ENCODE measurements at places on chromosomes 12 and 14.

DNA sequence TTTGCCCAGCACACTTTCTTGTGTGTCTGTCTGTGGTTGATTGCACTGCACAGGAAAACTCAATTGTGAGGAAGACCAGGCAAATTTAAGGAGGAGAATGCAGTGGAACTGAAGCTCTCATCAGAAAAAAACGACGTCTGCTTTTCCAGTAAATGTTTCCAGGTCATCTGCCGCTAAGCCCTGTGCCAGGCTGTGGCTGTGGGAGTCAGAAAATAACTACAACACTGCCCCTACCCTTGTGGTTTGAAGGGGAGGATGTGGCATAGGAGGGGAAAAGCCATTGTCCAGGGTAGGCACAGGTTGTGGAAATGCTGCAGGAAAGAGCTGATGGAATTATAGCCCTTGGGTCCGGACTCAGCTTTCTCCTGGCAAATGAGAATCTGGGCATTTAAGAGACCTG, 259.7 kb upstream of the TMEM132C start:
- no peak for DNase-seq

DNA sequence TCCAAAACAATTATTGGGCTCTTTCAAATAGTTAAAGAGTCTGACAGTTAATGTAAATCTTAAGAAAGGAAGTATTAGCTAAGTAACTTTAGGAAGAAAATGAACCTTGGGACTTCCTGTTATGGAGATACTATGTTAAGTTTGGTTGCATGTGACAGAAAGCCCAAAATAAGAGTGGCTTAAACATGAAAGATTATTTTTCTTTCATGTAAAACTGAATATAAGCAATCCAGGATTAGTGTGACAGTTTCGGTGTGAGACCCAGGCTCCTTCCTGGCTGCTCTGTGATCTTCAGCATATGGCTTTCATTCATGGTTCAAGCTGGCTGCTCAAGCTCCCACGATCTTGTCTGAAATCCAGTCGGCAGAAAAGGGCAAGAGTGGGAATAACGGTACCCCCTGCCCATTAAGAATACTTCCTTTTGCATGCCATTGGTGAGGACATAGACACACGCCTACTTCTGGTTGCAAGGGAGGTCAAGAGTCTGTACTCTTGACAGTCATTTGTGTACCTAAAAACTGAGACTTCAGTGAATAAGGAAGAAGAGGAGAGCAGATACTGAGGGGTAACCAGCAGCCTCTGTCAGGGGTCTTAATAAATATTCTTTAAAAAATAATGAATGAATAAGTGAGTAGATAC, 2.2 kb upstream of the RPAP3 start:
- DNase-seq: no peak

GRCh38 chr14:66606826-66607225, 98.9 kb downstream of the GPHN start:
- DNase-seq: no peak

GRCh38 chr12:119689935-119690500, 22.1 kb downstream of the PRKAB1 start:
- DNase-seq: no peak

DNA sequence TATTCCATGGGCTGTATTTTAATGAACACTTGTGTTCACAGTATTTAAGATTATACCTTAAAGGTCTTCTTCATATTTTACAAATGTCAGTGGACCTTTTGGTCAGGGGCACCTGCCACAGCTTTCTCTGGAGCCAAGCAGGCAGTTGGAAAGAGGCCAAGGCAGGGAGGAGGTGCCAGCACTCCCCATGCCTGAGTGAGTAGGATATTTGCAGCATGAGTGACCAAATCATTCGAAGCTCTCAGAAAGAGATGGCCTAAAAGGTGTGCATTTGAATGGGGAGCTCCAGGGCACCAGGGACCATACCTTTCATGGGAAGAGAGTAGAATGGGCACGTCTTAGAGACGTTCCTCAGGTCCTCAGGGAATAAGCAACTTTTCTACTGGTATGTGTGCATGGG, 121.6 kb downstream of the GPR135 start:
- no peak for DNase-seq

- DNase-seq: no peak
Observed at GRCh38 chr12:42291680-42292079, 34.2 kb downstream of the ZCRB1 start.

DNA sequence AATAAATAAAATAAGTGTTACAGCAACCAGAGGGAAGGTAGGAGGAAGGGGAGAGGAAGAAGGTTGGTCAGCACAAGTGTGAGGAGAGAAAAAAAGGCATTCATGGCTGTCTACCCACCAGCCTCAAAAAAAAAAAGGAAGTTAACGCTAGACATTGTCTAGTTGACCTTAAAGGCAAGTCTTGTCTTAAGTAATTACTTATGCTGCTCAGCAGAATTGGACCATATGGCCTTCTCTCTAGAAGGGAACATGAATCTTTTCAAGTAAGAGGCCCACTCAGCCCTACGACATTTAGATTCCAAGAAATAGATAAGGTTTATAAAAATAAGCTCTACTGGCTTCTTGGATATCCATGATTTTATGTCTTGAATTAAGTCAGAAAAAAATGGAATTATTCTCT, 172.7 kb downstream of the ETNK1 start:
- no peak for DNase-seq

DNA sequence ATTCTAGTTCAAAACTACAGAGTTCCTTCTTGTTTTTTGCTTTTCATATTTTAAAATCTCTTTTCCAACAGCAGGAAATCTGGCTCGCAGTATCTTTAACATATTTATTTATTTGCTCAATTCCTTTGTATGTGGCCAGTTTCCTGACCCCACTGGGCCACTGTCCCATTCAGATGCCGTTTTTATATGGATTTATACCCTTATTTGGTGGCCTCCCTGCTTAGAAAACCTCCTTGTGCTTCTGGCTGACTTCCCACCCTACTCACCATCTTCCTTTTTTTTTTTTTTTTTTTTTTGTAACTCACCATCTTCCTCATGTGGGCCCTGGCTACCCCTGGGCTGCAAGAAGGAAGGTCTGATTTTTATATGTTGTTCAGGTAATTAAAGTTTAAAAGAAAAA, 53.9 kb downstream of the TTLL5 start:
- DNase-seq: no peak

- no peak for DNase-seq
Observed at GRCh38 chr12:67223225-67223624, 45.9 kb upstream of the CAND1 start.

GRCh38 chr12:89098441-89099112, 253.7 kb downstream of the DUSP6 start:
- DNase-seq: no peak

- DNase-seq: no peak
Observed at GRCh38 chr12:125890971-125891370, 825.7 kb downstream of the AACS start.

DNA sequence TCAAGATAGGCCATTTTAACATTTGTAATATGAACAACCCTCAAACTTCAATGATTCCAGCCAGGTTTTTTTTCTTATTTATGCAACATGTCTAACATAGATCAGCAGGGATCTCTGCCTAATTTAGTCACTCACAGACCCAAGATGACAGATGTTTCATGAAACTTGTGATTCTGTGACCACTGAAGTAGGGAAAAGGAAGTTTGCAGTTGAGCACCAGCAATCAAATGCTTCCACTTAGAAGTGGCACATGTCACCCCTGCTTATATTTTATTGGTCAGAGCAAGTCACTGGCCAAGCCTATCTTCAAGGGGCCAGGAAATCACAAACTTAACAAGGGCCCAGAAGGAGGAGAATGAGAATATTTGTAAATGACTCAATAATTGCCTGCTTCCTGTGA, 150.6 kb downstream of the BCAT1 start:
- DNase-seq: no peak

DNA sequence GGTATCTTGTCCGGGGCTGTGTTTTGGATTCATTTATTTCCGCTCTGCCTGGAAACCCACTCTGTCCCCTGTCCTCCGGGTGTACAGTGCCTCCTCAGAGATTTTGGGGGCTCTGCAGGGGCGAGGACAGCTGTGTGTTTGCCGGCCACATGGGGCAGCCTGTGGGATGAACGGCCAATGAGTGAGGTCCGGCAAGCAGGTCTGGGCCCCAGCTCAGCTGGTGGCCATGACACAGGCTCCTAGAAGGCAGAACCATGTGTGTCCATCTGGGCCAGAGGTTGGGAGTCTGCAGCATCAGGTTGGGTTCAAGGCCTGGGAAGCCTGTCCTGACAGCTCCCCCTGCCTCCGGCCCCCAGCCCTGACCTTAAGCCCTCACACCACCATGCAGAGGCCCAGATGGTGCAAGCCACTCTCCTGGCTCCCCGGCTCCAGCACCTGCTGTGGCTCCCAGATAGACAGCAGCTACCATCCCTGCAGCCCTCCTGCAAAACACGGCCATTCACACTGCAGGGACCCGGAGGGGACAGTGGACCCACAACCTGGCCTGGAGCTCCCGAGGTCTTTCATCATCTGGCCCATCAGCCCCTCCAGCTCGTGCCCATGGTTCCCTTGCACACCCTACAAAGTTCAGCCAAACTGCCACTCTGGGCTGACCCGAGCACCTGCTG, 220.1 kb upstream of the C14orf180 start:
- DNase-seq: no peak

- DNase-seq: no peak
Observed at GRCh38 chr14:100082723-100083122, 17.5 kb downstream of the EVL start.

- DNase-seq: no peak
Observed at GRCh38 chr12:111826316-111826715, 15.7 kb upstream of the MAPKAPK5 start.

DNA sequence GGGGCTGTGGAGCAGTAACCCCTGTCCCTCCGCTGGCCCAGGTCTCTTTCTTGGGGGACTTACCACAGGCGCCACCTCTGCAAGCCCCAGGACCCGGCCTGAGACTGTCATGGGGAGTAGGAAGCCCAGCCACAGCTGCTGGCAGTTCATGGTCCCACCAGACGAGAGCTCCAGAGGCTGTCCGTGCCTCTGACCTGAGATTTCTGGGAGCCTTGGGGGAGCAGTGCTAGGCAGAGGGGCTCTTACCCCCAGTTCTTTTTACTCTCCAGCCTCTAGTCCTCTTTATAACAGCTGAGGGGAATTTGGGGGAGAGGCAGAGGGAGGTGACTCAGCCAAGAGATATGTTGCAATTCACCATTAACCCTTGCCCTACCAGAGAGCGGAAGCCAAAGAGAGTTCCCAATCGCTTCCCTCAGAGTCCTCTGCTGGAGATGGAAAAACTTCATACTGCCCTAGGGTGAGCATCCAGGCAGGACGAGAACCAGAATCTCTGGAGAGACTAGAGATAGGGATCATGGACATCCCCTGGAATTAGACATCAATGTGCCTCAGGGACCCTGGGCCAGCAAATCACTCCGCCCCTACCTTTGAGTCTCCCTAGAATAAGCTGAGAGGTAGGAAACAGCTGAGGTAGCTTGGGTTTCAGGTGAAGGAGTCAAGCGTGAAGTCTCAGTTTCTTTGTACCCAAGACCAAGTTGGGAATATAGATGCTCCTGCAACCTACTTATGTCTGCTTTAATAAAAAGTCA, at the start of gene MMP19:
Gene MMP19 (minus strand): TSS at position 256 of the 749 bp plus-strand sequence. CDS start 106 bp downstream, at position 150.
- DNase-seq: no peak

DNA sequence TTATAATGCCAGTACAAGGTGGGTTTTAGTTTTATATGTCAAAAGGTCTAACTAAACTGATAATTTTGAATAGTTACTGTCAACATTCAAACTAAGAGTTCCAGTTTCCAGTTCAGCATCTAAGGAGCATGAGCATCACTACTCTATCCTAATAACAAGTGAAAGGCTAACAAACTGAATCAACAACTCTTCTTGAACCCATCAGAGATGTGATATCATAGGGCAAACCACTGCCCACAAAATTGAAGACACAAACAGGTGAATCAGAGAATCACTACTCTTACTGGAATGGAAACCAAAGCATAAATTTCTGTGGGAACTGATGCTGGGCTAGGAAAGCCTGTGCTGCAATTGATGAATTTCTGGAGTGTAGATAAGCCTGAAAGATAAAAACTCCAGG, 140.7 kb upstream of the GRIP1 start:
- no peak for DNase-seq

DNA sequence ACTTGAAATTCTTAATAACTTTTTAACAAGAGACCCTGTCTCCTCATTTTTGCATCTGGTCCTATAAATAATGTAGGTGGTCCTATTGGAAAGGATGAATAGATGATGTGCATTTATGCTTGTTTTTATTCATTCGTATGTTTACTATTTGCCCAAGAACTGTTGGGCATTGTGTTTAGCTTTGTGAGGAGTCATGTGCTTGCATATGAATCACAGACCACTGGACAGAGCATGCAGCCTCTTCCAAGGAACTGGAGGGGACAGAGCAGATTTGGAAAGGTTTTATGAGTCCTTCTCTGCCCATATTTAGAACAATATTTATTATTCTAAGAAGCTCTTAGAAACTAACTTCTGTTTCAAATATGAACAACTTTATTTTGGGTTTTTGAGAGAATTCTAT, 414.0 kb downstream of the SOX5 start:
- DNase-seq: no peak

DNA sequence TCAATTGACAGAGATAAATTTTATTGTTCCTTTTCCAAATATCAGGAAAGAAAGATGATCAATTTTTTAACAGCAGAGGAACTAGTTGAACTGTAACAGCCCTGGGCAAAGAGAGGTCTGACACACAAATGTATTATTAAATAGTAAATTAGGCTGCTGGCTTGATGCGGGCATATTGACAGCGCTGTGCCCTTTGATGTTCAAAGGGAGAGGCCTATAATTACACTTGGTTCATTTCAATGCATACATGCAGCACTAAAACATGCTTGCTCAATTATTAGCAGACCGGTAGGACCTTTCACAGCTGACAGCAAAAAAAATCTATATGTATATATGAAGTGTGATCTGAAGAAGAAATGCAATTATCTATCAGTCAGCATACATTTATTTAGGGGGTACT, 219.8 kb downstream of the SLC2A13 start:
- no peak for DNase-seq

- DNase-seq: no peak
Observed at GRCh38 chr12:132622437-132623071, 4.0 kb downstream of the P2RX2 start.

DNA sequence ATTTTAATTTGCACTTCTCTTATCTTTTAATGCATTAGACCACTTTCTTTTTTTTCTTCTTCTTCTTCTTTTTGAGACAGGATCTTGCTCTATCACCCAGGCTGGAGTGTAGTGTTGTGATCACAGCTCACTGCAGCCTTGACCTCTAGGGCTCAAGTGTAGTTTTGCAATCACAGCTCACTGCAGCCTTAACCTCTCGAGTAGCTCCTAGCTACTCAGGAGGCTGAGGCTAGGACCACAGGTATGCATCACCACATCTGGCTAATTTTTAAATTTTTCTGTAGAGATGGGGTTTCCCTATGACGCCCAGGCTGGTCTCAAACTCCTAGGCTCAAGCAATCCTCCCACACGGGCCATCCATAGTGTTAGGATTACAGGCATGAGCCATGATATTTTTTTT, 12.7 kb downstream of the TMED8 start:
- DNase-seq: no peak

- DNase-seq: no peak
Observed at GRCh38 chr12:102631274-102631673, 150.9 kb upstream of the IGF1 start.

Measured in stimulated activated CD4-positive, alpha-beta T cell treated with anti-CD3 and anti-CD28 coated beads, Interleukin-1b, Interleukin-23, amount 100 ng/mL, for 4 hours (primary cell).